Activated T-helper 1 cell treated with anti-CD3 and anti-CD28 coated beads, Interleukin-2, amount 50 U/mL, for 16 hours (primary cell): ENCODE measurements at places on chromosomes 3 and 15.

GRCh38 chr3:4721511-4721911, 228.4 kb downstream of the ITPR1 start:
- no peak for DNase-seq

DNA sequence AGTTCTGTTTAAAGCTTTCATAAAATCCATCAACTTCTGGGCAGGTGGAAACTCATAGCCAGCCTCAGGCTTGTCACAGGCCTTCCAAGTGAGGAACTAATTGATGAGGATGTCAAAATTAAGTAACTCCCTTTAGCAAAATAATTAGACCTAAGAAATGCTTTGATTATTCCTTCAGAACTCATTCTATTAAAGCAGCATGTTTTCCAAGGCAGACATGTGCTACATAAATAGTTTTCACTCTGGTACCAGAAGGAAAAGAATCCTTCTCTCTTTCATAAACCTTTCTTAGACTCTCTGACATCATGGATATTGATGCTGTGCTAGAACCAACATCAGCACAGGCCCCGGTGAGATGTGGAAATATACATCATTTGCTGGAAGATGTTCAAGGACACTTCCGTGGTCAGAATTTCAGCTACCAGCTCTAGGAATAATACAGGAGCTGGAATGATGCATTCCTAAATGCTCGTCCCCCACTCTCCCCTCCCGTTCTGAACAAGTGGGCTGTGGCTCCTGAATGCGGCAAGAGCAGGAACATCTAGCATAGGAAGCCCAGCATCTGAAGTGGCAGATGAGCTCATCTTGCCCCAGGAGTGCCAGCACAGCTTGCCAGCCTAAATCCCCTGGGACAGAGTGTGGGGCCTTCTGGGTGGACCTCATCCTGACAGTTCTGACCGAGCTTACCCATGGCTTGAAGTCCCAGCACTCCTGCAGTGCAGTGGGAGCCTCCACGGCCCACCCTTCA, 82.4 kb downstream of the WWTR1 start:
- no peak for DNase-seq

GRCh38 chr15:62277816-62278394, 112.8 kb upstream of the C2CD4B start:
- no peak for DNase-seq

DNA sequence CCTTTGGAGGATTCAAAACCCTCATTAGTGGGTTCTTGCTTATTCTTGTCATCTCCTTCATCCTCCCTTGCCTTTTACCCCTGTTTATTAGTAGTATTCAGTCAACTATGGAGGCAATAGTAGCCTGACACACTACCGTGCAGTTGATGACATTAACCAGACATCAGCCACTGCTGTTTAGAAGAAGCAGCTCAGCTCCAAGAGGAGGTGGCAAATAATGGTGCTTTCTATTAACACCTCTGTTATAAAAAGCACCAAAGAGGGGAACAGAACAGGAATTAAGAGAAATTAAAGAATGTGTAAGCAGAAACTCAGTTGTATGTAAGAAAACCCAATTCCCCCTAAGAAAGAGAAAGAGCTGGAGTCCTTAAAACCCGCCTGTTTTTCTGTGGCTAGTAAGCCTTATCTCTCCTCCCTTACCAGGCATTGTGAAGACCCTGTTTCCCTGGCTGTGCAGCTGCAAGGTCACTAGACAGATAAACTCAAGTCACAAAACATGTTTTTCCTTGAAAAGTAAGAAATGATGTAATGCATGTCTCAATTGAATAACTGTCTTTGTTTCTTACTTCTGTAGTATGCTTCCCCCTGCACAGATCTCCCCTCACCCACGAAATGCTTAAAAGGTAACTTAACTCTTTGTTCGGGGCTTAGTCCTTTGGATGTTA, 21.2 kb downstream of the CCR4 start:
- DNase-seq, result no peak

DNA sequence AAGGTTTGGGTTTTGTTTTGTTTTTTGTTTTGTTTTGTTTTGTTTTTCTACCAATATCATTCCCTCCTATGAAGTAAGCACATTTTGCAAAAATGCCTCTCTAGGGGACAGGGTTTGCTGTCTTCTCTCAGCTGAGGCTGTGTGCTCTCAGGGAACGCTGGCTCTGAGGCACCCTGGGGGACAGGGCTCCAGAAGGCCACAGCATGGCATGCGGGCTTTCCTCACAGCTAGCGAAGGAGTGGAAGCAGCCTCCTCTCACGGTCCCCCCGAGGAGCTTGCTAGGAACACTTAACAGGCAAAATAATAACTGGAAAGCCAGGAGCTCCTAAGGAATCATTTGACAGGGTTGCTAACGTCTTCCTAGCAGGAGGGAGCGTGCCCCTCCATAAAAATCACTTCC, 227.7 kb upstream of the ST8SIA2 start:
- no peak for DNase-seq

DNA sequence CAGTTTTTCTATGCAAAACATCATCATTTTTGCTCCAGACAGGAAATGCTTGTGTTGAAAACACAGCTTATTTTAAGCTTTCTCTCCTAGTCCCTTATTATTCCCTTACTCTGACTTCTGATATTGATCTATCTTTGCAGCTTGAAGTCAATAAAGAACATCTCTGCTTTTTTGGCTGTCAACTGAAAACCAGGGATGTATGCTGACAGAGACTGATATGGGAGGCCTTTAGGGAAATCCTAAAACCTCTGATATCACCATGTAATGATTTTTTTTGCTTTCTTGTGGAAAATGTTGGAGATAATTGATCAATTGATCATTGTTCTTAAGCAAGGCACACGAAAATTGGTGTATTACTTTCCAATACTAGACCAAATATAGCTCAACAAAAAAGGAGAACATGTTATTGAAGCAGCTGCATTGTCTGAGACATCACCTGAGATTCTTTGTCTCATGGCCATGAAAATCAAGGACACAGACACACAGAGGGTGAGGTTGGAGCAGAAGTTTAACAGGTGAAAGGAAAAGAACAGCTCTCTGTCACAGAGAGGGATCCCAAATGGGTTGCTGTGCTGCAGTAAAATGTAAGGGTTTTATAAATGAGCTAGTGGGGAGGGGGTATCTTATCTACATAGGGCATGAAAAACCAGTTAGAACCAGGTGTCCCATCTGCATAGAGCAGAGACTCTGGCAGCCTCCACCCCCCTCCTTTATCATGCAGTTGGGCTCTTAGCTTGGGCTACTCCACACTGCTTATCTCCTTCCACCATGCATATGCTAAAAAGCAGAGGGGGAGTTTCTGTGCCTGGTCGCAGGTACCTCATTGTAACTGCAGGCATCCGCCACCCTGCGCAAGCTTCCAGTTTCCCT, 17.0 kb upstream of the SENP7 start:
- DNase-seq, result no peak

DNA sequence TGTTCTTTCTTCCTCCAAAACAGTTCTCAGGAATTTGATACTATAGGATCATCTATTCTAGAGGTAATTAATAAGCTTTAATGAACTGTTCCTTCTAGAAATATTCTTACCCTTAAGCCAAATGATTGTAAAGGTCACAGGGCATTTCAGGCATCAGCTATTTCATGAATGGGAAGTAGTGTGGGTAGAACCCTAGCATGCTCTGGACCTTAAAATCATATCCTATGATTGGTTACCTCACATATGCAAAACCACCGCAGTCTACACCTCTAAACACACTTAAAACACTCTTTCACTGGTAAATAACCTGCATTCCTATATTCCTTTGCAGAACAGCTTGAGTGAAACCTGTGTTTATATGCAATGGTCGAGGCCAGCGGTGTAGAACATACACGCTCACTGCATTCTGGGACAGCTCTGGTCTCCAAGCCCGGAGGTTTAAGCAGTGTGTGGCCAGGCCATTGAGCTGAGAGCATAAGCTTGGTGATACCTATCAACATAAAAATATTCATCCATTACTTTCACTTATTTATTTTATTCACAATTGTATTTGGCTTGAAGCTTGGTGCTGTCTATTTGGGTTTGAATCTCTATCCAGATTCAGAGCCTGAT, 87.7 kb upstream of the RASGRP1 start:
- DNase-seq, result no peak

DNA sequence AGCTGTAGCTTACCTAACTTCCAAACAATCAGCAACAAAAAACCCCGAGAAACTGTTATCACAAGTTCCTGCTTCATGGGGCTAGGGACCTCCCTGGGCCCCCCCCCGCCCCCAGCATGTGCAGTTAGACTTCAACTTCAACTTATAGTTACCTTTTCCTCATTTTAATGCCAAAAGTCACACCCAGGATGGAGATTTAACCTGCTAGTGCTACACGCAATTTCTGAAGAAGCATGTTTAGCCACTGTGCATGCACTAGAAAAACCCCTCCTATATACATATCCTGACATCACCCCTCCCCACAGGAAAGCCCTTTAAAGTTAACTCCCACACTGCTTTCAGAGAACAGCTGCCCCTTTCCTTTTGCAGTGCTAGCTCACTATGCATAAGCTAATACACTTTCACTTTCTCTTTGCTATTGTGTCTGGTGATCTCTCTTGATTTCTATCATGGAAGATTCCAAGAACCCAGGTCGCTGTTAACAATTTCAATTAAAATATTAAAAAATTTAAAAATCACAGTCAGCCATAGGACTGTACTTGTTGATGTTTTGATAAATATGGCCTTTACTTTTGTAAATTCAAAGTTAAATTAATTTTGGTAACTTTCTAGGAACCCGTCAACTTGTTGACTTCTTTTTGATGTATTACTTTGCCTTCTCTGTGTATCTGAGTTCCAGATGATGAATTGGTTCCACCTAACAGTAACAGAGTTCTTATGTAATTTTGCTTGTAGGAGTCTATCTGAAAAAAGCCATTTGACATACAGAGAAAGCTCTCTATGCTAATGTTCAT, 75.2 kb upstream of the ACAD9 start:
- DNase-seq, result no peak

- DNase-seq, result no peak
Observed at GRCh38 chr3:172142051-172142863, 102.9 kb downstream of the FNDC3B start.

GRCh38 chr3:189908646-189909045, 212.1 kb downstream of the P3H2 start:
- no peak for DNase-seq

DNA sequence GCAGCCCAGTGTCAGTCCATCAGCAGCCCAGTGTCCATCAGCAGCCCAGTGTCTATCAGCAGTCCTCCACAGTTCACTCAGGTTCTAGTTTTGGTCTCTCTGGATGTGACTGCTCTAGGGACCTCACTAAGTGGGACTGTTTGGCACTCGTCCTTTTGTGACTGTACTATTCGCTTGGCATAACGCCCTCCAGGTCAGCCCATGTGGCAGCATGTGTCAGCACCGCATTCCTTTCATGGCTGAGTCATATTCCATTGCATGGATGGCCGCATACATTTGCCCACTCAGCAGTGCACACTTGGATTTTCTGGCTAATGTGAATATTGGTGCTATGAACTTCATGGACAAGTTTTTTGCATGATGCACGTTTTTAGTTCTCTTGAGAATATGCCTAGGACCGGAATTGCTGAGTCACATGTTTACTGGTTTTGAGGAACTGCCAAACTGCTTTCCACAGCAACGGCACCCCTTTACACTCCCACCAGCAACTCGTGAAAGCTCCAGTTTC, 16.4 kb downstream of the CHST13 start:
- DNase-seq, result no peak

- no peak for DNase-seq
Observed at GRCh38 chr15:99371180-99372103, 120.2 kb downstream of the LRRC28 start.

DNA sequence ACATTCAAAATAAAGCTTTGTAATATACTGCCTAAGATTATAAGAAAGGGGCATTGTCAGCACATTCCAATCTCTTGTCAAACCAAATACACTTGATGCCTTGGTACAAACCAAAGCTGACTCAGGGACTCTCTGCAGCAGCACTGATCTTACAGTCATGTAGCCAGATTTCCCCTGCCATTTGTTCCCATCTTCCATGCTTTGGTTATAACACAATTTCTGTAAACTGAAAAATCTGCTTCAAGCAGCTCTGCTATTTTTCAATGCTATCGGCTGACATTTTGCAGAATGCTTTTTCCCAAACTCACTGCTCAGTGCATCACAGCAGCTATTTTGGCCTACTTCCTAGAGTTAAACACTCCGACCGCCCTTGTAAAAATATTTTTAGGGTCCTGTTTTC, 18.2 kb downstream of the PLOD2 start:
- no peak for DNase-seq

DNA sequence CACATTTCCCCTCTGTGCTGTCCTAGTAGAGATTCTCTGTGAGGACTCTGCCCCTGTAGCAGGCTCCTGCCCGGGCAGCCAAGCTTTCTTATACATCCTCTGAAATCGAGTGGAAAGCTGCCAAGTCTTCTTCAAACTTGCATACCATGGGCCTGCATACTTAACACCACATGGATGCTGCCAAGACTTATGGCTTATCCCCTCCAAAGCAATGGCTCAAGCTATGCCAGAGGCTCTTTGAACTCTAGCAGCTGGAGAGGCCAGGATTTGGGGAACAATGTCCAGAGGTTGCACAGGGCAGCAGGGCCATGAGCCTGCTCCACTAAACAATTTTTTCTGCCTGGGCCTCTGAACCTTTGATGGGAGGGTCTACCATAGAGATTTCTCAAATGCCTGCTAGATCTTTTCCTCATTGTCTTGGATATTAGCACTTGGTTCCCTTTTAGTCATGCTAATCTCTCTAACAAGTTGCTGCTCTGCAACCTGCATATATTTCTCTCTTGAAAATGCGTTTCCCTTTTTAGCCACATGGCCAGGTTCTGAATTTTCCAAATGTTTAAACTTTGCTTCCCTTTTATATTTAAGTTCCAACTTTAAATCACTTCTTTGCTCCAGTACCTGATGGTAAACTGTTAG, 6.1 kb upstream of the PLSCR4 start:
- no peak for DNase-seq

DNA sequence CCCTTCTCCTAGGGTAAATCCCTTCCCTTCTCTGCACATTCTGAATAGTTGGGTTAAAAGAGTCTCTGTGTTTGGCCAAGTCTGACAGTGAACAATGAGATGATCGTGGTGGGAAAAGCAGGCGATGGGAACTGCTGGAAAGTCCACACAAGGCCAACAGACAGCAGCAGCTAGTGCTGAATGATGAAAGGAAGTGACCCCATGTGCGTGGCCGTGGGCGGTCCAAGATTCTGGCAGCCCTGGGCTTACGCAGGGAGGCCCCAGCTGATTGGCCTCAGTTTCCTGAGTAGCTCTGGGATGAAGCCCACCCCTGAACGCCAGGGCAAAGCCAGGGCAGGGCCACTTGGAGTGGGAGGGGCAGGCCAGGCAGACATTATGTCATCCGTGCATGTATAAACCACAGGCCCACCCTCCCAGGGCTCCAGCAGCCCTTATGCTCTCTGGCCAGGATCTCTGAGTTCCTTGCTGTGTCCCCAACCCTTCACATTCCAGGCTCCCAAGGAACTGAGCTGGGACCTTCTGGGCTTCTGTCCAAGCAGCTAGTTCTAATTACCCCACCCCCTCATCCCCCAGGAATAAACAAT, 57.8 kb downstream of the CDC25A start:
- no peak for DNase-seq
